ENCODE measurements at places on chromosomes 3 and 15.

DNA sequence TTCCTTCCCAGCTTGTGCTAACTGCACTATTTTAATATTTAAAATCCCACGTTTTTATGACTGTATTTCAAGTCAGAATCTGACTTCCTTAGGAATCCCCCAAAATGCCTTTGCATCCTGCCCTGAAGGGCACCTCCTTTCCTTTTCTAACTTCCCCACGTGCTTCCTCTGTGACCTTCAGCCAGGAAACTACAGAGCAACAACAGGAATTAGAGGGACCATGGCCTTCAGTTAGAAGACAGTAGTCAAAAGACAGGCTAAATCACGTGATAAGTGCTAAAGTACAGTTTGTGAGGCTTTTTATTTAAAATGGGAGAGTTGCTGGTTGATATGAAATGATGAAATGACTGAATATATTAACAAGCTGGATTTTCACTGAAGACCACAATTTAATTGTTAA is 11.8 kb upstream of the ABHD10 start:
- DNase-seq, result no peak

- DNase-seq, result no peak
Measured at GRCh38 chr15:60079210-60079609, 75.1 kb downstream of the FOXB1 start.

GRCh38 chr3:195727606-195728195 is 6.9 kb downstream of the MUC20 start:
- DNase-seq, result no peak

- no peak for DNase-seq
Measured at GRCh38 chr3:4744405-4745234, 234.6 kb upstream of the BHLHE40 start.

DNA sequence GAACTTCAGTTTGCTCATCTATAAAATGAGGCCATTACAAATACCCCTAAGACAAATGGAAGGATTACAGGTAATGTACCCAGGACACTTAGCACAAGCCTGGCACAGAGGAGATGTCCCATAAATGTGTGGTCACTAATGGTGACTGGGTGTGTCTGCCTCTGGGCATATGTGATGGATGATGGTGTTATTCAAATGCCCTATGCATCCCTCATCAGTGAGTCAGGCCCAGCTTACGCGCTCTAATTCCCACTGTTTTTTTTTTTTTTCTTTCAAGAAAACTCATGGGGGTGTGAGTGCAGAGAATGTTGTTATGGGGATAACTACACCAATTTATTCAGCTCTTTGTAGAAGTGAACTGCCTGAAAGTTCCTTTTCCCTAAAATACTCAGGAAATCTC is 23.6 kb upstream of the KIF23 start:
- DNase-seq, result no peak

- no peak for DNase-seq
Measured at GRCh38 chr3:8734908-8735307, 1.3 kb downstream of the CAV3 start.

DNA sequence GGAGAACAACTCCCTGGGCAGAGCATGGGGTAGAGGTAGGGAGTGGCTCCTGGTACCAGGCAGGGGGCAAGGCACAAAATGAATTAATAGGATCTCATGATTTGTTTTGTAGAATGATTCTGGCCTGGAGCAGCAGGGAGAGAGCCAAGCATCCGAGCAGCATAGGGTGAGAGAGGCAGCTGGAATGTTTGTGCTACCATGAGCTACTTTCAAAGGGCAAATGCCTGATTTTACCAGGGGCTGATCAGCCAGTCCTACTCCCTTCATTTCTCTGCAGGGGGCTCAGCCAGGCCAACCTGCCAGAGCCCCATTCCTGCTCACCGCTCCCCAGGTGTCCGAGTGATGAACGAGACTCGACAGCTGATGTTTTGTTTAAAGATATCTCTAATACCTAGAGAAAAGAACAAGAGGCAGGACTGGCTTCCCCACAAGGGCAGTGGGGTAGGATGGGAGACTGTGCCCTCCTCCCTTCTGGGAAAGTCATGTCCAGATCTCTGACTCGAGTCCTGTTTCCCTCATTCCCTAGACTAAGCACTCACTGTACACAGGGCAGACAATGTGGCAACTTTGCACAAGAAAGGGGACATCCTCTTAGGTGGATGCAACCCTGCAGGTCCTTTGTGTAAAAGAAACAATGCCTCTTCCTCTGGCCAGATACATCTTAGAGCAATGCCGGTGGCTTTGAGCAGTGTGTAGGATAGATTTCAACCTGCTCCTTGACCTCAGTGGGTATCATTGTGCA is 12.9 kb downstream of the DUOX2 start:
- no peak for DNase-seq

DNA sequence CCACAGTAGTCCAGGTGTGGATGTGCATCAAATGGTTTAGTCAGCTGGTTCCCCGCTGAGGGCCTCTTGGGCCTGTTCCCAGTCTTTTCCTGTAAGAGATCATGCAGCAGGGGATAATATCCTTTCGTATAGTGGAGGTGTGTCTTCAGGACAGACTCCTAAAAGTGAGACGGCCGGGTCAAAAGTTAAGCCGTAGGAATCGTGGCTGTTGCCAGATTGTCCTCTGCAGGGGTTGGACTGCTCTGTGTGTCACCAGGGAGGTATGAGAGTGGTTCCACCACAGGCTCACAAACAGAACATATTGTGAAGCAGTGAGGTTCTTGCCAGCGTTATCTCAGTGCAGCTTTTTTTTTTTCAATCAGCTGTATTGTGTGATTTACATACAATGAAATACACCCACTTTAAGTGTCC is 95.0 kb downstream of the VGLL4 start:
- peak; percentile 80 for DNase-seq

DNA sequence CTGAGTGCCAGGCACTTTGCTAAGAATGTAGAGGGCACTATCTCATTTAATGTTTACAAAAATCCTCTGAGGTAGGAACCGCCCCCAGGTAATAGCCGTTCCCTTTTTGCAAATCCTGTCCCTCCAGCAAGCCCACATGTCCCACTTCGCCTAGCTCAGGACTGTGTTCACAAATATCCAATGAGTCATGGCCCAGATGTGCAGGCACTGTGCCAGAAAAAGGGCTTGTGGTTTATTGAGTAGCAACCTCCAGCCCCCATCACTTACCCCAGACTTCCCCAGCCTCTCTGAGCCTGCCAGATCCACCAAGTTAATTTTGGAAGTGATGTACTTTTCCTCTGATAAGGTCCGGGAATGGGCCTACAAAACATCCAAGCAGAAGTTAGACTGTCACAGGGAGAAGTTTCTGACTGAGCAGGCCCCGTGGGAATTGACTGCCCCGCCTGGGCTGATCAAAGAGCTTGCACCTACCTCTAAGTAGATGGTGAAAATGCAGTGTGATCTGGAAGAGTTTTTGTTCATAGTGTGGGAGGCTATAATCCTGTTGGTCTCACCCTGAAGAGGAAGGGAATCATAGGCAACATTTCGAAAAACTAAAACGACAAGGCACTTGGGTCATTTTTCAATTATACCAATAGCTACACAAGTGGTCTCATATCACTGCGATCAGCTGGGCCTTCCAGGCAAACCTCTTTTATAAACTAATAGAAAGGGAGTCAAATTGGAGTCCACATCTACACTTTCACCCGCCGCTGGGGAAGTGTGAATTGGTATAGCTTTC is 15.7 kb downstream of the KIF9 start:
- peak; percentile 85 for DNase-seq

DNA sequence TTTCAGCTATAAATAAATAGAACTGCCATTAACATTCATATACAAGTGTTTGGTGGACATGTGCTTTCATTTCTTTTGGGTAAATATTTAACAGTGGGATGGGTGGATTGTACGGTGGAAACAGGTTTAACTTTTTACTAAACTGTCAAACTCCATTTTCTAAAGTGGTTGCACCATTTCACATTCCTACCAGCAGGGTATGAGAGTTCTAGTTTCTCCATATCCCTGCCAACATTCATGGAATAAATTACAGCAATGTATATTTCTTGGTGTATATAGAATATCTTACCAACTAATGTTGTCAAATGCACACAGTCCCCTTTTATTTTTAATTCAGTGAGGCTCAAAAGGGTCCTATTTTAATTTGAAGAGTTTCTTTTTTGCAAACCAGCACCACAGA is 71.3 kb upstream of the CTXND1 start:
- no peak for DNase-seq

DNA sequence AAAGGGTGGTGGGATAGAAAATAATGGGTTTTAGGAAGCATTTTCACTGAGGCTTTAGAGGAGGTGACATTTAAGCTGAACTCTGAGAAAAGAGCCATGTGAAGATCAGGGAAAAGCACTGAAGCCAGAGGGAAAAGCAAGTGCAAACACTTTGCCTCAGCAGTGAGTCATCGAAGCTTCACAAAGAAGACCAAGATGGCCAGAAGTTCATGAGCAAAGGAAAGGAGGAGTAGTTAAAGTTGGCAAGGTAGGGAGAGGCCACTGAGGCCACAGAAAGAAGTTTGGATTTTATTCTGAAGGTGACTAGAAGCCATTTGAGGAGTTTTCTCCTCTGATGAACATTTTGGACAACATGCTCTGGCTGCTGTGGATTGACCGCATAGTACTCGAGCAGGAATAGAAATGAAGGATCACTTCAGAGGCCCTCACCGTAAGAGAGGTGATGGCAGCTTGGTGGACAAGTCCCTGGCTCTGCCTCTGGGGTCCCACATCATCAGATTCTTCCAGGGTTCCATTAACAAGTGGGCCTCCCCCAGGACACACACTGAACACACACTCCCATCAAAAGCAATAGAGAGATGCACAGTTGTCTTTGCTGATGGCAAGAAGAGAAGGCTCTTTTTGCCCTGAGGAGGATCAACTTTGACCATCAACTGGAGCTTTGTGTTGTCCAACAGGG is 75.5 kb downstream of the TOP2B start:
- DNase-seq, result no peak

GRCh38 chr3:159763011-159763601 is 225.5 kb upstream of the IL12A start:
- peak; percentile 69 for DNase-seq

GRCh38 chr3:133152056-133152455 is 113.9 kb downstream of the TMEM108 start:
- no peak for DNase-seq

DNA sequence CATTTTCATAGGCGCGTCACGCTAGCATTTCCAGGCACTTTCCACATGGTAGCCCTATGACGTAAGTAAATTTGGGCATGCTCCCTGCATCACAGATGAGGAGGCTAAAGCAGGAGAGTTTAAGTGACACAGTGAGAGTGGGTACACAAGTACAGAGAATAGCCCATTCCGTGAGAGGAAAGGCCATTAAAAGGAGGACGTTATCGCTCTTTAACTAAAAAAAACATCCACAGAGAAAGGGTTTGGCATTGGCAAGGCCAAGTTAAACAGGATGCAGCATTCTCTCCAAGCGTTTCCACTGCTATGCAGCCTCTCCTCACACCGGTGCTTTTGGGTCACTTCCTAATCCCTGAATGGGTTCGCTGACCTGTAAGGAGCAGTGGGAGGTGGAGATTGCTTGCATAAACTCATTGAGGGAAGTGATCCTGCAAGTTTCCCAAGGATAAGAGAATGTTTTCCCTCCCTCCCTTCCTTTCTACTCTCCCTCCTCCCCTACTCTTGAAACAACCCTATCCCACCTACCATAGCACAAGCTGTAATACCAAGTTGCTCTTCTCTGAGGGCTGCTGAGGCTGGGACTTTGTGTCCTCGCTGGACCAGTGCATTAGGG is 147.7 kb downstream of the VGLL4 start:
- DNase-seq, result no peak

DNA sequence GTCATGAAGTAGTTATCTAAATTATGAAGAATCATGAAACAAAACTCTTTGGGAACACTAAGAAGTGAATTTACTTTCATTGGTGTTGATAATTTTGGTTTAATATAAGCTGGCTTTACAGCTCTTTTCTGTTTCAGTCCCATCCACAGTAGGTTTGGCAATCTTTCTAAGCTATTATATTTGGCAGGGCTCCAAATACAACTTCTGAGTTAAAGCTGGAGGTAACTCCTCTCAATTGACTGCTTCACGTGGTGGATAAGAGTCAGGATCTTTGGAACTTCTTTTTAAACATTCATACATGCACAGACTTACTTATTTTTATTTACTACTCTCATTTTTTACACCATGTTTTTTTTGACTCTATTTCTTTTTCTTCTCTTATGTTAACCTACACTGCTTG is 106.5 kb upstream of the EPHA3 start:
- peak; percentile 34 for DNase-seq

- no peak for DNase-seq
Measured at GRCh38 chr15:27512281-27513001, 541.5 kb downstream of the GABRG3 start.

GRCh38 chr3:181713280-181713647 is 1.5 kb downstream of the SOX2 start:
- DNase-seq, result no peak

GRCh38 chr3:97914388-97914787 is 57.8 kb downstream of the RIOX2 start:
- DNase-seq, result no peak

- no peak for DNase-seq
Measured at GRCh38 chr15:68275165-68275746, 2.3 kb upstream of the FEM1B start.

DNA sequence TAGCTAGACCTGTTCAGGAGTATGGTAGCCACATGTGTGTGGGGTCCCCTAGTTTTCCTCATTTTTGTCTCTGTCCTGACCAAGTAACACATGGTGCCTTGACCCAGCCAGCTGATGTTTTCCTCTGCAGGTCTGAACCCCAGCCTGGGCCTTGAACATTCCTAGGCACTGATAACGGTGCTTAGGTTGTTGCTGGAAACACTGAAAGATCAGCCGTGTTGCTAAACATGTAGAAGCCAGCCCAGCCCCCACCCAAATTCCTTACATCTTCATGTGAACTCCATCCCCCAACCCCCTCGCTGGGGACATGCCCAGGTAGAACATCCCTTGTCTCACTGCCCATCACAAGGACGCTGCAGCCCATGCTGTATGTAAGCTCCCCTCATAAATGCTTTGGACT is 18.7 kb downstream of the RTP3 start:
- no peak for DNase-seq

GRCh38 chr3:146052056-146052790 is 108.8 kb downstream of the PLOD2 start:
- DNase-seq, result no peak

- no peak for DNase-seq
Measured at GRCh38 chr15:70133296-70133695, 35.6 kb upstream of the TLE3 start.

- no peak for DNase-seq
Measured at GRCh38 chr3:31027191-31027761, 132.8 kb upstream of the GADL1 start.

GRCh38 chr15:56467616-56468015 is 2.7 kb upstream of the MNS1 start:
- no peak for DNase-seq

DNA sequence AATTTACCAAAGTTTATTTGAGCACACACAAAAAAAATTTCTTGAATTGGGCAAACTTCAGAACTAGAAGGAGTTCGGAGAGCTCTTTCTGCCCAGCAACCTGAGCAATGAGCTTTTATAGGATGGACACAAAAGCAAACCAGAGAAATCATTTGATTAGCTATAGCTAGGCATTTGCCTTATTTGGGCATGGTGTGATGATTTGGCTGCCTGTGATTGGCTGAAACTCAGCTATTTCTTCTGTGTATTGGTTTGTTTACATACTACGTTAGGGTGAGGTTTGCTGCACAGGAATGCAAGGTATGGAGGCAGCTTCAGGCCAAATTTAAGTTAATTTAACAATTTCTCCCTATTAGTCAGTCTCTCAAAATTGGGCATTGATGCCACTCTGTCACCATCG is 65.1 kb downstream of the NEK11 start:
- DNase-seq, result no peak

GRCh38 chr3:118980832-118981231 is 53.8 kb downstream of the IGSF11 start:
- DNase-seq, result no peak

All from skeletal muscle cell (primary cell).